Activated CD4-positive, CD25-positive, alpha-beta regulatory T cell treated with anti-CD3 and anti-CD28 coated beads, Interleukin-2, amount 50 U/mL, for 72 hours (primary cell): ENCODE measurements at places on chromosomes 2 and 18.

- DNase-seq = no peak
Measured at GRCh38 chr2:61396005-61396404, 74.9 kb downstream of the USP34 start.

- DNase-seq = no peak
Measured at GRCh38 chr2:18831916-18832510, 242.6 kb upstream of the NT5C1B start.

DNA sequence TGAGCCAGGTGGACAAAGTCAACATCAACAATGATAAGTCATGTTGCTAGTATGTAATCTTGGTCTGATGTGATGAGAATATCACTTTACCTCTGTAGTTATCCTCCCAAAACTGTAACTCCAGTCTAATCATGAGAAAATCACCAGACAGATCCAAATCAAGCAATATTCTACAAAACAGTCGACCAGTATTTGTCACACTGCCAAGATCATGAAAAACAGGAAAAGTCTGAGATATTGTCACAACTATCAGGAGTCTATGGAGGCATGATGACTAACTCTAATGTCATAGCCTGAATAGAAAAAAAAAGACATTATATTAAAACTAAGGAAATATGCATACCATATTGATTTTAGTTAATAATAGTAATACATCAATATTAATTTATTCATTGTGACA lies 1883.3 kb upstream of the CELF4 start:
- DNase-seq = no peak

- no peak for DNase-seq
Measured at GRCh38 chr18:12645751-12646203, 12.1 kb downstream of the SPIRE1 start.

DNA sequence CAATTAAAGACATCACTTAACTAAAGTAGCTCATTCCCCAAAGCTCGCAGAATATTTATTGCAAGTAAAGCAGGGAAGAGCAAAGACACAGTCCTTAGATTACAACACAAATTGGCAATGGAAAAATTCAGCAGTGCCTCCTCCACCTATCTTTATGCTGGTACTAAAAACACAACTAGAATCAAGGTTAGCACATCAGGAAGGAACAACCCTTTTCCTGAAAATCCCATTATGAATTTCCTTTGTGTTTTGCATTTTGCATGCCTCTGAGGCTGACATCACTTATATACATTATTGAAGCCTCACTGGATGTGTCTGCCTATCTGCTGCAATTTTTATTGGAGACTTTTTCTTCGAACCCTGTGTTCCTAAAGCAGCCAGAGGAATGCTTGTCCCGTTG lies 193.8 kb upstream of the STK17B start:
- DNase-seq = no peak

DNA sequence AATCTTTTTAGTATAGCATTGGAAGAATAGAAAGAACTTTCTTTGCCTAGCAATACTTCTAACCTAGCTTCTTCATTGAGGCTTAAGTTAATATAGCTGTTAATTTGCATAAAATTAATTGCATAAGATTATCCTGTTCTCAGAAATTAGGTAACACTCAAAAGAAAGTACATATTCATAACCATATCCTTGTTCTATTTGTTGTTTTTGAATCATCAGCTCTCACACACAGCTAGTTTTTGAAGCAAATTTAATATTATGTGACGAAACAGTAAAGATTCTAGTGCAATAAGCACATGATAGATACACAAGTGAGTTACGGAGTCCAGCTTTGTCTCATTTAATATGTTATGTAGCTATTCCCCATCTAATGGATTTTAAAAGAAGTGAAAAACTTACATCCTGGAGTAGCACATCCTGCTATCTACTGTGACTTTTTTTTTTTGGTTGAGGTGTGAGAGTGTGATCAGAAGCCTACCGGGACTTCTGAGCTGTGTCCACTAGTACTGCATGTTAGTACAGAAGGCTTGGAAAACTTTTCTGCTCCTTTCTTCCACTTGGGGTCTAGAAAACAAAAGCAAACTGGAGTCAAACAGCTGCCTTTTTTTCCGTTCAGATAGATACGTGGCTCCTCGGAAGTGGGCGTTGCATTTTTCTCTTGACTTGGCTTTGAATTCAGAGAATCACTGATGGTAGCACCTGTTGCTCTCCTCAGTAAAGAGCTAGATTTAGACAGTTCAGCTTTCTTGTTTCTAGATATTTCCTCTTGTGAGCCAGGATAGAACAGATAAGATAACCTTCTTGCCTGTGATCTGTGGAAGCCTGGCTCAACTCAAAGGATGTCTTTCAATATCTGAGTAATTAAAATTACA lies 27.2 kb downstream of the KDM3A start:
- no peak for DNase-seq

DNA sequence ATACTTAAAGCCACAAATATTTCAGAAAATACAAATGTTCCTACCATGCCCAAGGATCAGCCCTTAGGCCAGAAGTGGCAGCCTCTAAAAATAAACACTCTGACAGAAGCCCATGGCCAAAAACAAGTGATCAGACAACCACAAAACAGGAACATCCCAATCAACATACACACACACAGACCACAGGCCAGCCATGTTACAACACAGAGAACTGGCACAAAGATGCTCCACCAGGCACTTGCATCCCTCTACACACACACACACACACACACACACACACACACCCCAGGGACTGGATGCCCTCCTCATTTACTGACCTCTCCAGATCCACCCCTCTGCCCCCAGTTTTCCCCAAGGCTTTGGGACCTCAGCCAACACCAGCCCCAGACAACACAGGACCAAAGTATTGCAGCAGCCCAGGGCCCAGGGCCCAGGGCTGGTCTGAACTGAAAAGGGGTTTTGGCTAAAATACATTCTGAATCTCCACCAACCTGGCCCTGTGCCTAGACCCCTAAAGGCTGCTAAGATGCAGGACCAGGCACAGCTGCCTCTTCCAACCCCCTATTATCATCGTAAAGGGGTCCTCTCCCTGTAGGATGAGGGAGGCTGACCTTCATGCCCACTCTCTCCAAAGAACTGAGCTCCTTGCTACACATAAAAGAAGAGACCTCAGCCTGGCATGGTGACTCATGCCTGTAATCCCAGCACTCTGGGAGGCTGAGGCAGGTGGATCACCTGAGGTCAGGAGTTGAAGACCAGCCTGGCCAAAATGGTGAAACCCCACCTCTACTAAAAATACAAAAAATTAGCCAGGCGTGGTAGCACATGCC lies 151.4 kb downstream of the TNS1 start:
- DNase-seq = no peak

DNA sequence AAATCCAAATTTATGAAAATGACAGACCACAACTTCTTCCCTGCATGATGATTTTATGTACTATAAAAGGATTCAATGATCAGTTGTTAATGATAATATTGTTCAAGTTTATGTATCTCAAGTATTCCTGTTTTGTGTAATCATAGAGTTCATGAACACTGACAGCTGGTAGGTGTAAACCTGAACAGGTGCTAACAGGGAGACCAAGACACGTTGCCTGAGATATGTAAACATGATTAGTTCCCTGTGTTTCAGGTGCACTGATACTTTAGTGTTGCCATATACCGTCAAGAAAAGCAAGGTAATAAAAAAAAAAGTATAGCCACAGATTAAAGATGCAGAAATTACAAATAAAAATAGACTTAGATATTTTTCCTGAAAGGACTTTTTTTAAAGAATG lies 131.8 kb downstream of the BAZ2B start:
- no peak for DNase-seq

GRCh38 chr2:7508296-7508943 lies 591.2 kb downstream of the RNF144A start:
- DNase-seq = no peak

DNA sequence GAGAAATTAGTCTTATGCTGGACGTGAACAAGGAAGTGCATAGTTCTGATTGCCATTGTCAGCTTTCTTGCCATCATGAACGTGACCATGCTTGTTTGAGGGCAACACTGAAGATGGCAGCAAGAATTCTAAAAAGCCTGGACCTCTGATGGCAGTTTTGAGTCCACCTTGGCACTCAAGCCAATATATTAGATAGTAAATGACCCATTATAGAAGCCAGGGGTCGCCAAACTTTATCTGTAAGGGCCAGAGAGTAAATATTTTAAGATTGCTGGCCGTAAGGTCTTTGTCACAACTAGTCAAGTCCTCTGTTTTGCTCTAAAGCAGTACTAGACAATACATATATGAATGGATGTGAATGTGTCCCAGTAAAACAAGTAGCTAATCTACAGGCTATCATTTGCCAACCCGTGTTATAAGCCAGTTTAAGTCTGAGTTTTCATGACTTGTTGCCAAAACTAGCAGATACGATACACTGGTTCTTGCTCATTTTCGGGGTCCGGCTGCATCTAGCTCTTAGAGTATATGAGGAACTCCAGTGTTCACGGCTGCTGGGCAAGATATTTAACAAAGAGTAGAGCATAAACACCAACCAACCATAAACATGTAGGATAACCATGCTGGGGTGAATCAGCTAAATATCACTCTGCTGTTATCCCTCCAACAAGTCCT lies 73.1 kb upstream of the PELI1 start:
- DNase-seq = no peak

DNA sequence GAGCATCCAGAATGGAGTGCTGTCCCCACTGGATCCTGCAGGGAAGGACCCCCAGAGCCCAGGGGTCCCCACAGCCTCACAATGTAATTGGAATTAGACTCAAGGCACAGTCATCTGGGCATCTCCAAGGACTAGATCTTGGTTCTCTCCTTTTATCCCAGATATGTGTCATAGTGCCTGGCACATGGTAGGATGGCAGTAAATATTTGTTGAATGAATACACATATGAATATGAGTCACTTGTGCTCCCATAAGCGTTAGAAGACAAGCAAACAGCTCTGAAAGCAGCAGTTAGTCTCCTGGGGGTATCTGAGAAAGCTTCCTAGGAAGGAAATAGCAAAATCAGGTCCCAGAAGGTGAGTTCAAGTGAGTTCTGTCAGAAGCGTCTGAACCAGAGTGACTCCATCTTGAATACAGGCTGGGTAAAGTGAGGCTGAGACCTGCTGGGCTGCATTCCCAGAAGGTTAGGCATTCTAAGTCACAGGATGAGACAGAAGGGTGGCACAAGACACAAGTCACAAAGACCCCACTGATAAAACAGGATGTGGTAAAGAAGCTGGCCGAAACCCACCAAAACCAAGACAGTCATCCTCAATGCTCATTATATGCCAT lies 234.1 kb upstream of the ID2 start:
- DNase-seq = no peak

GRCh38 chr2:216578325-216578724 lies 54.9 kb upstream of the IGFBP2 start:
- no peak for DNase-seq

DNA sequence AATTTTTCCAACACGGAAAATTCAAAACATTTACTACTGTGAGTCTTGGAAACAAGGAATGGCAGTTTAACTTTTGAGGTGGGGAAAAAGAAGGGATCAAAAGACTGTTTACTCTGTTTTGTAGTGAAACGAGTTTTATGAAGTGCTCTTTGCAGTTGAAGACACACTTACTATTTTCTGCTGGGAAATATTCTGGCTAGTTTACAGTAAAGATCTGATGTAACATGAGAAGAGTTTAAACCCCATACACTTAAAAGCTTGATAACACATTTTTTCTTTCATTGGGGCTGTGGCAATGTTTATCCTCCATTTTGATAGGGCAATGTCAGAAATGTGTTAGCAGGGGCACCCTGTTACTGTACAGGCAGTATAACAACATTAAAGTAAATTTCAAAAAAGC lies 124.9 kb upstream of the SMAD7 start:
- DNase-seq = no peak

DNA sequence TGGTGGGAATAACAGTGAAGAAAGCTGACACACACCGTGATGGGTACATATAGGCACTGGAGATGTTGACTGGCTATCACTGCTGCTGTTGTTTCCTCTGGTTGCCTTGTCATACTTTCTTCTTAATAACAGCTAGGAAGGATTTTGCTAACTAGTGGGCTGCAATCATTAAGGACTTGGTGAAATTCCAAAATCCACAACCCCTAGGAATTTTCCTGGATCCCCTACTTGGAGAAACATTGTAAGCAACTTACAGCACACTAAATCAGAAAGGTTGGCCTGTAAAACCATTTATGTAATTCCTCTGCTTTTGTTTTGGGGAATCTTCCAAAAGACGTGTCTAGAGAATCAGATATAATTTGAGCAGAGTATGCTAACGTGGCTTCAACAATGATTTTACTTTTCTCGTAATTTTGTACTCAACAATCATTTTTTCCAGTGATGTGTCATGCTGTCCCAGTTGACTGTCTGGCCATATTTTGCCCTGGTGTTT lies 8.0 kb upstream of the COL3A1 start:
- no peak for DNase-seq

- DNase-seq = no peak
Measured at GRCh38 chr2:190186238-190186637, 123.7 kb upstream of the MSTN start.

DNA sequence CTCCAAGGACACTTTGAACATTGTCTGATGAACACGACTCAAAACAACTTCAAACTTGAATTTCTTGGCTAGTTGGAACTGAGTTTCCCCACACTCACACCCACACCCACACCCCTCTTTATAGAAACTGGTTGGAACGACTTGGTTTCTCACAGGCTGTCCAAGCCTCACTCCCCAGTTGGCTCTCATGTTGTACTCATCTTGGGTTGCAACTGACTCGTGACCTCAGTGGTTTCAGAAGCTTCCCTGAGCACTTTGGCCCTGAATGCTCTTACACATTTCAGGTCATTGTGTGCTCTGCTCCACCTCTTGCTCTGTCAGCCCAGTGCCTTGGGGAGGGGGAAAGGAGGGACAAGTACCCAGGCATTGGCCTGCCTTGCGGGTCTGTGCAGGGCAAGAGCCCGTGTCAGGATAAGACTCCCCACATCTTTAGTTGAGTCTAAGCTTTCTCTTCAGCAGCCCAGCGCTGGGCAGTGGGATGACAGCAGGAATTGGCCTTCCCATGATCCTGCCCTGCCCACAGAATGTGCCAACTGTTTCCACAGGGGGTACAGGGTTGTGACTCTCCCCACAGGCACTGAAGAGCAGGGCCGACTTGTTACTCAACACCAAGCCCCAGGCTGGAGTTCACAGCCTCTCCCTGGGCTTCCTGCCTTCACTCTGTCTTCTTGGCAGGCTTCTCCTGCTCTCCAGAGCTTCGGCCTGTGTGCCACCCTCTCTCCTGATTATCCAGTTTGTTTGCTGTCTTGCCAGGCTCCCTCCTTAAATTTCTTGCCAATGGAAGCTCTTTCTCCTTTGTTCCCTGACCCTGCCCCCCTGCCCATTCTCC lies 104.6 kb downstream of the RTN4 start:
- no peak for DNase-seq

- no peak for DNase-seq
Measured at GRCh38 chr2:163553601-163554000, 182.2 kb downstream of the FIGN start.

GRCh38 chr2:197672371-197672893 lies 3.0 kb downstream of the RFTN2 start:
- no peak for DNase-seq

- DNase-seq = no peak
Measured at GRCh38 chr2:89821455-89821945, 1130.0 kb downstream of the RPIA start.

- no peak for DNase-seq
Measured at GRCh38 chr2:120826716-120827410, 91.2 kb downstream of the GLI2 start.
